Activated naive CD8-positive, alpha-beta T cell treated with anti-CD3 and anti-CD28 coated beads, Interleukin-2, amount 50 U/mL, for 24 hours (primary cell): ENCODE measurements at places on chromosomes 7 and 10.
A peak's percentile ranks its signal among the peaks of the same experiment; 100 is the strongest.

GRCh38 chr10:113585949-113586348 lies 33.1 kb downstream of the HABP2 start:
- DNase-seq, result no peak

DNA sequence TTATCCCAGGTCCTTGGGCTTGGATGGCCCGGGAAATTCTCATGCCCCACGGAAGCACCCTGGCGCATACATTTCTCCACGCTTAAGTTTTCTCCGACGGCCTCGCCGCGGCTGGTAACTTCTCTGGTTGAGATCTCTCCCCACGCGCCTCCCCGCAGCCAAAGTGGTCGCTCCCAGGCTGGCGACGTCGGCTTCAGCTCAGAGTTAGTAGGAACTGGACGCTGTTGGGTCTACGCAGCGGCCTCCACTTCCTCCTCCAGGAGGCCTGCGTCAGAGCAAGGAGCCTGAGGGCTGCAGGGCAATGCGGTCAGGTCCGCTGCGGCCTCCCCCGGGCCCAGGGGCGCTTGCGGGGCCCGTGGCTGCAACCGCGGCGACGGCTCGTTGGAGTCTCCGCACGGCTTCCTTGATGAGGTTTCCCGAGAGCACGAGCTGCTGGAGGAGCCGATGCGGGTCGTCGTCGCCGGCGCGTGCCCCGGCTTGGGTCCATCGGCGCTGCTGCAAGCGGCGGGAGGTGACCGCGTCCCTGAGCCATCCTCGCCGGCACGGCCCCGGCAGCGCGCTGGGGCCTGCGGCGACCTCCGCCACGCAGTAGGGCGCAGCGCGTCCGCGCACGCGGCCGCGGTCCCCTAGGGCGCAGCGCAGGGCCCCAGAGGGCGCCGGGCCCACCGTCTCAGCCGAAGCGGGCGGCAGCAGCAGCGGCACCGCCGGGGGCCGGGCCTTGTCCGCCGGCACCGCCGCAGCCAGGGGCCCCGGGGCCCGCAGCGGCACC lies 744 bp downstream of the FRAT2 start:
- DNase-seq, result peak; percentile 55

- peak; percentile 80 for DNase-seq
Observed at GRCh38 chr7:128387216-128388144, 22.3 kb downstream of the IMPDH1 start.

DNA sequence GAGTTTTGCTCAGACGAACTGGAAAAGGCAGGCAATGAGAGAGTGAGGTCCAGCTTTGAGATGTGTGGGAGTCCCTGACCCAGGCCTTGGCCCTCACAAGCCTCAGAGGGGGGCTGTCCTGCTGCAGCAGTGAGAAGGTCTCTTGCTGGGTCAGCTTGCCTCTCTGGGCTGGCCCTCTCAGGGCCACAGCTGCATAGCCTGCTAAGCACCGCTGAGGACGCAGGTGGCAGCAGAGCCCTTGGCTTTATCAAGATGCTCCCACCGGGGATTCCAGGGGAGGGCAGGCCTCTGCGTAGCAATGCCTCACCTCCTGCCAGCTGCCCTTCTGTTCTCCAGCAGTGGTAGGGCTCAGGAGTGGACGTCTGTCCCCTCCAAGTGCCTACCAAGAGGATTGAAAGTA lies 128.7 kb downstream of the COBL start:
- DNase-seq, result no peak

- no peak for DNase-seq
Observed at GRCh38 chr7:89549768-89550167, 604.5 kb upstream of the STEAP1 start.

- no peak for DNase-seq
Observed at GRCh38 chr10:723973-724372, 34.5 kb upstream of the DIP2C start.

GRCh38 chr10:67086327-67087134 lies 160.7 kb downstream of the LRRTM3 start:
- DNase-seq, result no peak

- peak; percentile 58 for DNase-seq
Observed at GRCh38 chr10:79027147-79028055, 41.4 kb upstream of the ZMIZ1 start.

DNA sequence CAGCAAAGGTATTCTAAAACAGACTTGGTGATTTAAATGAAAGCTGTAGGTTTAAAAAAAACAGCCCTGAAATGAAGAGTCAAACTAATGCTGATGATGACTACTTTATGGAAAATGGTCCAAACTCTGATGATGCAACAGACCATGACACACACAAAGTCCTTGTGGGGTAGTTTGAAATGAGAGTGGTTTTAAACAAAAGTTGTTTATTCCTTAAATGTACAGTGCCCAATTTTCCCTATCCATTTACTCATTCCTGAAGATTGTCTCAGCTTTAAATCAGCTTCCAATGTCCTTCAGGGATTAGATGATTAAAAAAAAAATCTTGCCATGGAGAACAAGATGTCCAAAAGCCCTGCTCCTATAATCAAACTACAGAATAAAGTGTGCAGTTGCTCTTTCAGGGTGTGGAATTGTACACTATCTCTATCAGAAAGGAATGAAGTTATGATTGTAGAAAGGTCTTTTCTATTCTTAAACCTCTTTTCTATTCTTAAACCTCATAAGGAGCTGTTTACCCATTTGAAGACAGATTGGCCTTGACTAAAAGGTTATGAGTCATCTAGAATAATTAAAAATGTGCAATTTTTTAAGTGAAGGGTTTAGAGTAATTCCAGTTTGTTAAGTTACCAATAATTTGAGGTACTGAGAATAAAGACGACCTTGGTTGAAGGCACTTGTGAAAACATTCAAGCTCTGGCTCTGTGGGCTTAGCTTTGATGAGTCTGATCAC lies 70.2 kb upstream of the ITGA8 start:
- no peak for DNase-seq

DNA sequence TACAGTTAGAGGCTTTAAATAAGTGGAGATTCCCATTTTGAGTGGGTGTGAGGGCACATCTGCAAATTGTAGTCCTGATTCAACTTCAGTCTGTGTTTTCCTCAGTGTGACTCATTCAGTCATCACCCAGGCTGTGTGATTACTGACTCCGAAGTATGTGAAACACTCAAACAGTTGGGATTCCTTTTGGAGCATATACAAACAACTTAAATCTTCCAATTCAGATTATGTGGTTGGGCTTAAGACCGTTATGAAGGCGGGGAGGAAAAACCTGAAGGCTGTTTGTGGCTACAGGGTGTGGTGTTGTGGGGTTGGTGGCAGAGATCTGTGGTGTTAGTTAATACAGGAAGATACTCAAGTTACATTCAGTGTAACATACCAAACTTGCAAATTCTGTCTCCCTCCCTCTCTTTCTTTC lies 259.7 kb upstream of the FERD3L start:
- no peak for DNase-seq

DNA sequence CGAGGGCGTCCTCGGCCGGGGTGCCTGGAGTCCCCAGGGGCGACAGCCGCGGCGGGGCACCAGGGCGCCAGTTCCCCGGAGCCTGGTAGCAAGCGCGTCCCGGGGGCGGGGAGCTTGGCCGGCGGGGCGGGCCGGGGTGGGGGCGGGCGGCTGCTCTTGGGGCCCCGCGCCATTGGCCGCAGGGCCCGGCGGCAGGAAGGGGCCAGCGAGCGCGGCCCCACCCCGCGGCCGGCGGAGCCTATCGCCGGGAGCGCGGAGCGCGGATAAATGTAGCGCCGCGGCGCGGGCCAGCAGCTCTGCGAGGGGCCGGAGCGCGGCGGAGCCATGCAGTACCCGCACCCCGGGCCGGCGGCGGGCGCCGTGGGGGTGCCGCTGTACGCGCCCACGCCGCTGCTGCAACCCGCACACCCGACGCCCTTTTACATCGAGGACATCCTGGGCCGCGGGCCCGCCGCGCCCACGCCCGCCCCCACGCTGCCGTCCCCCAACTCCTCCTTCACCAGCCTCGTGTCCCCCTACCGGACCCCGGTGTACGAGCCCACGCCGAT lies at the start of gene HHEX:
Gene HHEX (plus strand): TSS at position 293 of the 548 bp plus-strand sequence. CDS start 32 bp downstream, at position 325.
- peak; percentile 53 for DNase-seq

DNA sequence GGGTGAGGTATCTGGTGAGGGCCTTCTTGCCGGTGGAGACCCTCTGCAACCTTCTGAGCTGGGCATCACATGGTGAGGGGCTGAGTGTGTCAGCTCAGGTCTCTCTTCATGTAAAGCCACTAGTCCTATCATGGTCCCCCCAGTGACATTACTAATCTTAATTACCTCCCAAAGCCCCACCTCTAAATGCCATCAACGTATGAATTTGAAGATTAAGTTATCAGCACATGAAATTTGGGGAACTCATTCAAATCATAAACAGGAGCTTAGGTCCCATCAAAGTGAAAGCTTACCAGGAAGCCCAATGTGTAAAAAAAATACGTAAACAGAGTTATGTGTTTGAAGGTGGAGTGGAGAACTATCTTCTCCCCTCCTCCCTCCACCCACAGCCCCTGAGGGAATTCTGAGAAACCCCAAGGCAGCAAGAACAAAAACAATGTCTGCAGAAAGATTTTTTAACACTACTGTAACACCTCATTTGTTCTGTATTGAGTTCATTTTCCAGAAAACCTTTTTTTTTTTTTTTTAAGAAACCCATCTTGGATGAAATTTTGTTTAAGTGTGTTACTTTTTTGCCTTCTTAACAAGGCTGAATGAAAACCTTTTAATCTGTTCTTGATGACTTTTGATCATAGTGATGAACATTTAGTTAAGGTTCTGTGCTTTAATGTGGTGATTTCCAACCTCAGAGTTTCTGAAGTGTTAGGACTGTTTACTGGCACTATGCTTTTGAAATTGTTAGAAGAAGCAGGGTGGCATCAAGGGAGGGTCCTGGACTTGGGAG lies 19.1 kb upstream of the PCGF5 start:
- DNase-seq, result peak; percentile 47

DNA sequence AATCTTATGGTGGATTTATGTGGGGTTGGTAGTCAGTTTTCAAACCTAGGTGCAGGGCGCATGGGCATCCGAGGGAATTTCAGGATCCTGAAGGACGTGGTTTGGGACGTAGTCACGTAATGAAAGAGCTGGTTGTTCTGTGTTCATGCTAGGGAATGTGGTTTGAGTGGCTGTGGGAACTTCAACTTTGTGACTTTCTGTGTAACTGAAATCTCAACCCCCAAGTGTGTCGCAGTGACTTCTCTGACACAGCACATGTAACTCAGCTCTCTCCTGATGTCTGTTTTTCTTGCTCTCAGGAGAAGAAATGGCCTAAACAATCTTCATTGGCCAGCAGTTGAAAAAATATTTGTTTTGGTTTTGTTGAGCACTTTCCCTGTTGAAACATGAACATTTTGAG lies 199.0 kb downstream of the PTEN start:
- DNase-seq, result no peak

- no peak for DNase-seq
Observed at GRCh38 chr10:71304914-71305313, 14.1 kb upstream of the SLC29A3 start.

DNA sequence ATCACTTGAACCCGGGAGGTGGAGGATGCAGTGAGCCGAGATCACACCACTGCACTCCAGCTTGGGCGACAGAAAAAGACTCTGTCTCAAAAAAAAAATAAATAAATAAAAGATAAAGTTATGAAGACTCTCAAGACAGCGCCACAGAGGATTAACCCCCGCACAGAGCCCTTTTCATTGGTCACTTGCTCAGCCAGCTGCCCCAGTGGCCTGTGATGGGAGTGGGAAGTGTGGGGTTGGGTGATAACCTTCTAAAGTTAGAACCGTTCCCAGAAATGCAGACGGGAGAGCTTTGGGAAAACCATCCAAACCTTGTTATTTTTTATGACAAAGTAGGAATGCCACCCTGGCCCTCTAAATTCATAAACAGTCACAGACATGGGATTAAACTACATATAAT lies 57.4 kb downstream of the PARP12 start:
- DNase-seq, result no peak

DNA sequence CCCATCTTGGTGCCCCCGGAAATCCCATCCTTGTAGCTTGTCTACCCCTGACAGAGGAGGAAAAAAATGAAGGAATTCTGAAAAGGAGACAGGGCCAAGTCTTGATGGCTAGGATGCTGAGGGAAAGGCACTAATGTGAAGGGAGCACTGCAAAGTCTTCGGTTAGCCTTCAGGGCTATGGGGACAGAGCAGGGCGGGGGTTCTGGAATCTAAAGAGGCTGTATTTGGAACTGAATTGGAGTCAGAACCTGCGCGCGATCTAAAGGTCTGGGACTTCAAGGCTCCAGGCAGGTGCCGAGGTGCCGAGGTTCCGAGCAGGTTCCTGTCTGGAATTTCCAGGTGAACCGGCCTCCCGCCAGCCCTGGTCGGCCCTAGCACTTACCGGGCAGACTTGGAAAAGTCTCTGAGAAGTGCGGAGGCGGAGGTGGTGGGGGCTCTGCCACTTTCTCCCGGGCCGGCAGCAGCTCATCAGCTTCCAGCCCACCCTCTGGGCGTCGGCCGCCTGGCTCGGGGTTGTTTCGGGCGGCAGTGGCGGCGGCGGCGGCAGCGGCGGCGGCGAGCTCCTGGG lies 781 bp downstream of the GBX1 start:
- DNase-seq, result no peak

GRCh38 chr7:90412458-90413184 lies 9.4 kb downstream of the CLDN12 start:
- peak; percentile 31 for DNase-seq

GRCh38 chr7:135168001-135168400 lies 2.5 kb downstream of the CYREN start:
- DNase-seq, result no peak

- DNase-seq, result no peak
Observed at GRCh38 chr7:50273301-50273700, 31.2 kb upstream of the IKZF1 start.

- no peak for DNase-seq
Observed at GRCh38 chr10:133044401-133044811, 43.3 kb upstream of the ADGRA1 start.

GRCh38 chr7:71574153-71574860 lies 442.4 kb downstream of the GALNT17 start:
- DNase-seq, result no peak

DNA sequence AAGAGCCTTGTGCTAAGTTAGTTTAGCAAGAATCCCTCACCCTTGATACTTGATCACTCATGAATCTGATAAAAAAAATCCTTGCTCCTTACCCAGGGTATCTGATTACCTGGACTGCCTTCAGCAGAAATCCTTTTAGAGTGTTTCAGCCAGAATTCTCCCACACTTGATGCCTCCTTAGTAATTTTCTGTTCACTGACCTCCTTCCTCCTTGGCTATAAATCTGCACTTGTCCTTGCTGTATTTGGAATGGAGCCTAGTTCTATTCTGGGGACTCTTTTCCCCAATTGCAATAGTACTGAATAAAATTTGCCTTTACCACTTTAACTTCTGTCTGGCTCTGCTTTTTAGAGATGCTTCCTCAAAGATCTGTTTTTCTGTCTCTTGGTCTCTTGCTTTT lies 84.9 kb downstream of the RPS24 start:
- no peak for DNase-seq

- no peak for DNase-seq
Observed at GRCh38 chr7:142352543-142352942, 94.7 kb upstream of the PRSS58 start.
